Left cardiac atrium (tissue), 4 donors: ENCODE measurements at places on chromosomes 1 and 21.

DNA sequence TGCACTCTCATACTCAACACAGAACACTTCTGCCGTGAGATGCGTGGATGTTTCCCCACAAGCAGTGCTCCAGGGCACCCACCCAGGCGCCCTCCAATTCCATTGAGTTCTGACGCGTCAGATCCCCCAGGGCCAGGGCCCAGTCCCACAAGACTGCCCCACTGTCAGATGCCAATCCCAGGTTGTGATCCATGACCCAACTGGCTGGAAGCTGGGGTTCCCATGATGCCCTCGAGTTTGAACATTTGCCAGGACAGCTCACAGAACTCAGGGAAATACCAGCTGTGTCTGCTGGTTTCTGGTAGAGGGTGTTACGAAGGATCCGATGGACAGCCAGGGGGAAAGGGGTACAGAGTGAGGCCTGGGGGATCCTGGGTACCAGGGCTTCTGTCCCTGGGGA, 58.4 kb downstream of the AGPAT3 start:
- no peak for DNase-seq

DNA sequence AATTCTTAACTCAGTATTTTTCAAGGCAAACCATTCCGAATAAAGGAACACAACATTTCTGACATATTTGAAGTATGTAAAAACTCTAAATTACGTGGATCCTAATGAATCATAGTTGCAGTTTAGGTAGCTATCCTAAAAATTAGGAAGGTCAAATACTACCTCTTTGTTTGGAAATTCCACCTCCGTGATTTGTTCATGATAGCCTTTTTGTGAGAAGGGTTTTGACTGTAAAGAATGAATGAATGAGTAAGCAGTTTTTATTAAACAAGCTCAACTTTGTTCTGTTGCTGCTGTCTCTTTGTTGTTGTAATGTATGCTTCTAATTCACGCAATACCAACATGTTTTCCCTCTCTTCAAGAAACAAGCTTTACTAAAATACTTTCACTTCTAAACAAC, 840.4 kb downstream of the USP25 start:
- no peak for DNase-seq

DNA sequence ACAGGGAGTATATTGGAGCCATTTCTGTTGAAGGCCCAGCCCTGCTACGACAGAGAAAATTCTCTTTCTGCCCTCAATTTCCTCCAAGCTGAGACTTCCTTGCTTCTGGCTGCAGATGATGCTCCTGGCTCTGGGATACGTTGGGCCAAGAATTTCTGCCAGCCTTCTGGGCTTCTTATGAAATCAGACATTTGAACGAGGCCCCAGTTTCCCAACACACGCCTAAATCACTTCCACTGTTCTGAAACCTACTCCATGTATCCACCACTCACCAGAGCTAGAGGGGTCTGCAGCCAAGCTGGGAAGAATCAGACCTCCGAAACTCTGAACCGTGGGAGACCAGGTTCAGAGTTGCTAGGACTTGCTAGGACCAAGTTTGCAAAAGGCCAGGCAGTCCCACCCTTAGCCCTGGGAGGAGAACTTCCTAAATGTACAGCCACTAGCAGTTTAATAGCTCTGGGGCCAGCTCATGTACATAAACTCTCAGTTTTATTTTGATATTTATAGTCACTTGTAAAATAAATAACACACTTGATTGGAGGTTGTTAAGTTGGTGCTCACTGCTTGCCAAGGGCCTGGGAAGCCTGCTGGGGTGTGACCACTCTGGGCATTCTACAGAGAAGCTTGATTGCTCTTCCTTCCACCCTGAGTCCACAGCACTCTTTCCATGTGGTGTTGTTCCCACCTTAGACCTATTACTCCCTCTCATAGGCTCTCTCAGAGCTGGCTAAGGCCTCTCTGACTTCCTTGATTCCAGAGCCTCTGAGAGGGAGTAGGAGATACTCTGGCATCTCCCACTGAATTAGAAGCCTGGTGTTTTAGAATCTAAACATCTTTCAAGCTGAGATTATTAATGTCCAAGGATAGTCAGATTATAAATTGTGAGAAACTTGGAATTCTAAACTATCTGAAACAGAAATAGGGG, 83.4 kb upstream of the TRABD2B start:
- DNase-seq: no peak

DNA sequence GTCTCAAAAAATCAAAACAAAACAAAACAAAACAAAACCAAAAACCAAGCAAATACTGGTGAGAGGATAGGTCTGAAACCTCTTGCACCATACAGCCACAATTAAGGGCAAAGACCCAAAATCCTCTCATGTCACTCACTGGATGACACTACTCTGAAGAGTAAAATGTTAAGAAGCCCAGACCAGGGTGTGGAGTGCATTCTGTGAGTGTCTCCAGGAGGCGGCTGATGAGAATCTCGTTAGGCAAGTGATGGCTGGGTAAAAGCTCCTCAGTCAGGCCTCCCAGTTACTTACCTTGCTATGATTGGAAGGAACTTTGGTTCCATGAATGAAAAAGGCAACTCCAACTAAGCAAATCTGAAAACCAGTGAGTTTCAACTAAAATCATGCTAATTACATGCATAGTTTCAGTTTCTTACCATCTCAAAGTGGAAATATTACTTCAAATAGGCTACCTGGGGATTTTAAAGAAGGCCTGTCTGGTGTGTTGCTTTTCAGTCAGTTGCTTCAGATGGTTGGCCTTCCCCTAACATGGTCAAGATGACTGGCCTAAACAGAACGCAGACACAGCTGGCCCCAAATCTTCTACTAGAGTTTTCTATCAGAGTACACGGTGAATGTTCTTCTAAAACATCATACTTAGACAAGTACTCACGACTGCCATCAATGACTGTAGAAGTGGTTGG, 95.1 kb downstream of the KIAA0319L start:
- no peak for DNase-seq

DNA sequence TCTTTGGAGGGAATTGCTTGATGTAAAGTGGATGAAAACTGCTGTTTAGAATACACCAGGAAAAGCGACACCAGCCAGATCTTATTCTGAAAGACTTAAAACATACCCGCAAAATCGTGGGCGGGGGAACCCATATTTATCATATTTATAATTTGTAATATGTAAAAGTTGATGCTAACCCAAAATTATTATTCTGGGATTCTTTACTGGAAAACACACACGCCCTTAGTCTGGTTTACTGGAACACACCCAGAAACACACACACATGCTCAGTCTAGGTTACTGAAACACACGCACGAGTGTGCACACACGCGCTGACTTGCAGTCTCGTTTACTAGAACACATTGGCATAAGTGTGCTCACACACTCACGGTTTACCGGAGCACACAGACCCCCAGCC, 32.5 kb downstream of the ATP5PO start:
- DNase-seq: no peak

DNA sequence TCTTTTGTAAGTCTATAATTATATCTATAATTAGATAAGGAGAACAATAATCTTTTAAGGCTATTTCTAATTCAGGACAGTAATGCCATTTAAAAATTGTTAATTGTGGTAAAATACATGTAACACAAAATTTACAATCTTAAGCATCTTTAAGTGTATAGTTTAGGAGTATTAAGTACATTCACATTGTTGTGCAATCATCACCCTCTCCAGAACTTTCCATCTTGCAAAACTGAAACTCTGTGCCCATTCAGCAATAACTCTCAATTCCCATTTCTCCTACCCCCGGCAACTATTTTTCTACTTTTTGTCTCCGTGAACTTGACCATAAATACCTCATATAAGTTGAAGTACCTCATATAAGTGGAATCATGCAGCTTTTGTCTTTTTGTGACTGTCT, 93.9 kb upstream of the KCNA3 start:
- DNase-seq: no peak

DNA sequence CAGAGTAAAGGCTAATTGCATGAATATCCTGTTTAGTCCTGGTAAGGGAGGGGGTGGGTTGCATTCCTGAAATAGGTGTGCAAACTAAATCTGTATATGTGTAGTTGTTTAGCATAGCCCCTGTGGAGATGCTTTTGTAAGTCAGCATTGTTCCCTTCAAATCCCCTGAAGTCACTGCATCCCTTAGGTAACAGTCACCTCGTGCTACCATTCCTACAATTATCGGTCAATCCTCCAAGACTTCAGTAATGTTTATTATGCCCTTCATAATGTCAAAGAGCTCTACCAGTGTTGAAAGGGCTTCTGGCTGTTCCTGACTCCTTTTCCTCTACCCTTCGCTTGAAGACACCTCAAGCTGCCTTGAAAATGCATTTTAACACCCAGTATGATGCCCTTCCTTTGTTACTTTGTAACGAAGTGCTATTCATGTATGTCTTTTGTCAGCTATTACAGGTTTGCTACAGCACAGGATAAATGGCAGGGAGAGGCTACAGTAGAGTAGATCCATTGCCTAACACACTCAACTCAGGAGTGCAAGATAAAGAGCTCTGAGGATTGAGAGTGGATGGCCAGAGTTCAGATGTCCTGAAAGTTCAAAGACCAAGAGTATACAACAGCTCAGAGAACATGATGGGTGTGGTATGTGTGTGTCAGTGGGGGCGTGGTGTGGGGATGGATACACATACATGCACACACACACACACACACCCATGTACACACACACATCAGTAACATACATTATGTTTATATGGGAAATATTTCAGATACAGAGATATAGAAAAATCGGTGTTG, 27.4 kb upstream of the FOXD3 start:
- DNase-seq: no peak

- no peak for DNase-seq
Observed at GRCh38 chr1:117244306-117244705, 33.6 kb upstream of the VTCN1 start.

GRCh38 chr21:45366931-45367401, 38.0 kb upstream of the COL18A1 start:
- peak; percentile 87 for DNase-seq

- DNase-seq: no peak
Observed at GRCh38 chr1:24866211-24867083, 63.6 kb downstream of the RUNX3 start.

- no peak for DNase-seq
Observed at GRCh38 chr1:168008595-168008994, 71.7 kb upstream of the MPC2 start.

DNA sequence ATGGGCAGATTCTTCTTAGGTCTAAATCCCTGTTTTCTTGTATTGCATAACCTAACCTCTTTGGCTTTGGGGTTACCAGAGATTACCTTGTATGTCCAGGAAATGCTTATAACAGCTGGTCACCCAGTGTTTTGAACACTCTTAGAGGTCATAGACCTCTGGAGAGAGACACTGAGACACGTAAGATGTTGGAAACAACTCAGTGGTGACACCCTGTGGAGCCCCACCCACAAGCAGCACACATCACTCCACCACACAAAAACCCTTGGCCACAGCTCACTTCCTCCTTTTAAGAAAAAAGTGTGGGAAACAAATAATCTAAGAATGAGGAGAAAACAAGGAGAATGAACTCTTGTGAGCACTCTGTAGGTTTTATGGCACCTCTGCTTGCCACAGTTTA, 26.3 kb upstream of the CYP4B1 start:
- DNase-seq: no peak

- peak; percentile 63 for DNase-seq
Observed at GRCh38 chr1:223031733-223032601, 111.1 kb downstream of the TLR5 start.

GRCh38 chr1:27029517-27029916, 16.9 kb upstream of the TENT5B start:
- DNase-seq: no peak

GRCh38 chr1:82830690-82831380, 1030.1 kb downstream of the ADGRL2 start:
- DNase-seq: no peak

GRCh38 chr1:2845869-2846268, 44.4 kb upstream of the TTC34 start:
- DNase-seq: peak; percentile 15

DNA sequence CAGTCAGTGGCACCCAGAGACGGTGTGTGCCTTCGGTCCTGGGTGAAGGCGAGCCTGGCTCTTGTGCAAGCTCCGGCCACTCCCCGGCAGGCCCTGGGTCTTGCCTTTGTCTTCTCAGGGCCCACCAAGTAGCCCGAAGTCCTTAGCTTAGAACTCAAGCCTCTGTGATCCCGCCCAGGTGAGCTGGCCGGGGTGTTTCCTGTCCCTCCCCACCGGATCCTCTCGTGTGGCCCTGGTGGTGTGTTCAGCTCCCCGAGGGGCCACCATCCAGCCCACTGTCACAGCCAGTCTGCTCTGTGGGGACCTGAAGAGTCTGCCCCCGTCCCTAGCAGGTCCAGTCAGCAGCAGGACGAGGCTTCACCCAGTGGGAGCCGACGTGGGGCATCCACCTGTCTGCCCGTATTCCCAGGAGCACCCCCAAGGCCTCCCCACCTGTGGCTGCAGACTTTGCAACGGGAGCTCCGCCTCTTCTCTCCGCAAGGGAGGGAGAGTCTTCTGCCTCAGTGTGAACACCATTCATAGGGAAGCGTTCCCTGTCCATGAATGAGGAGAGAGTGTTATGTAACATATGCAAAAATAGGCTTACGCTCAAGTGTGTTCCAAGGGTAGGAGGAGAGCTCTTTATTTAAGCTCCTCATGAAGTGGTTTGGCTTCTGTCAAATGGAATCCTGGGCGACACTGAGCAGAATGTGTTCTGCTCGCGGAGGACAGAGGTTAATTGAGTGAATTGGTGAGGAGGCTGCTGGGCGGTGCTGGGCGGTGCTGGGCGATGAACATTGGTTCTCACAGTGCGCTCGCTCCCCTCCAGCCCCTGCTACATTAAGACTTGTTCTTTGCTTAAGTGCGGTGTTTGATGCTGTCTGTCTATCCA, 108.9 kb downstream of the CRYAA start:
- DNase-seq: peak; percentile 28

DNA sequence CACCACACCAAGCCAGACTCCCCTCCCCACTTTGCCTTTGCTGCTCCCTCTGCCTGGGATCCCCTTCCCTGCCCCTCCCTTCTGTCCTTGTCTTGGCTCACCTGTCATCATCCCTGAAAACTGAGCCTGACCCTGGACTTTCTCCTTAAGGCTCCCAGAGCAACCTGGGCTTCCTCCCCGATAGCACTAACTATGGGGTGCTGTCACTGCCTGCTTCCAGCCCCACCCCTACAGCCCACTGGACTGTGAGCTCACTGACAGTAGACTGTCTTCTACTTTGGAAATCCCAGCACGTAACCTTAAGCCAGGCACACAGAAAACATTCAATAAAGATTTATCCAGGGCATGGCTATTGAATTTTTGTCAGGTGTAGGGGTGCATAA, 9.5 kb upstream of the CSF1 start:
- DNase-seq: no peak

DNA sequence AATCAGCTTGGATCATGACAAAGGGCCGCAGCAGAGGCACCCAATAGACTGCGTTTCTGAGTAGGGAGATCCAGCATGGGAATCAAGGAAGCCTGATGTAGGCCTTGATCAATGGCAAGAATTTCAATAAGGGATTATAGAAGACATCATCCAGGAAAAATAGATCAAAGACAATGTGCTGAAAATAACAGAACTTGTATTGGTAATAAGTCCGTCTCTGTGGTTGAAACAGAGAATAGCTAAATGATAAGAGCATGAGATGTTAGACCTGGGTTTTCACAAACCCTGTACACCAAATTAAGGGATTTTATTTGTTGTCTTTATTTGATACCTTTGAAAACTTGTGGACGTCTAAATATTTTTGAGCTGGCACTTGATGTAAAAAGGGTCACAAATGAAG, 228.0 kb upstream of the SGIP1 start:
- DNase-seq: no peak
